Posterior vena cava (tissue), 2 donors: ENCODE measurements at places on chromosomes 7 and 10. TPM values are rescaled to one million over a fixed set of nuclear protein-coding genes. Genes with fewer than 3 reads are reported as not detected.

DNA sequence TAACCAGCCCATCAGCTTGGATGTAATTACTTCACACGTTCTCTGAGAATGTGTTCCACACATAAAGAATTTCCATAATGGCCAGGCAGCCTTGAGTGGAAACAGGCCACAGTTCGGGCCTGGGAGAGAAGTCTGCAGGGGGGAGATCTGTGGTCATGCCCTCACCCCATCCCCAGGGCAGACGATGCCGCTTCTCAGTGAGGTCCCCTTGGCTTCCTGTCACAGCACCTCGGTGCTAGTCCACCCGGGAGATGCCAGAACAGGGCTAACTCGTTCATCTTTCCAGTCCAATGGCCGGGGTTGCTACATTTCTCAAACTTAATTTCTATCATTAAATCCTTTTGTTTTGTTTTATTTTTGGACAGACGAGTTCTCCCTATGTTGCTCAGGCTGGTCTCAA lies 624.1 kb downstream of the PTPRN2 start:
- no peak for DNase-seq

DNA sequence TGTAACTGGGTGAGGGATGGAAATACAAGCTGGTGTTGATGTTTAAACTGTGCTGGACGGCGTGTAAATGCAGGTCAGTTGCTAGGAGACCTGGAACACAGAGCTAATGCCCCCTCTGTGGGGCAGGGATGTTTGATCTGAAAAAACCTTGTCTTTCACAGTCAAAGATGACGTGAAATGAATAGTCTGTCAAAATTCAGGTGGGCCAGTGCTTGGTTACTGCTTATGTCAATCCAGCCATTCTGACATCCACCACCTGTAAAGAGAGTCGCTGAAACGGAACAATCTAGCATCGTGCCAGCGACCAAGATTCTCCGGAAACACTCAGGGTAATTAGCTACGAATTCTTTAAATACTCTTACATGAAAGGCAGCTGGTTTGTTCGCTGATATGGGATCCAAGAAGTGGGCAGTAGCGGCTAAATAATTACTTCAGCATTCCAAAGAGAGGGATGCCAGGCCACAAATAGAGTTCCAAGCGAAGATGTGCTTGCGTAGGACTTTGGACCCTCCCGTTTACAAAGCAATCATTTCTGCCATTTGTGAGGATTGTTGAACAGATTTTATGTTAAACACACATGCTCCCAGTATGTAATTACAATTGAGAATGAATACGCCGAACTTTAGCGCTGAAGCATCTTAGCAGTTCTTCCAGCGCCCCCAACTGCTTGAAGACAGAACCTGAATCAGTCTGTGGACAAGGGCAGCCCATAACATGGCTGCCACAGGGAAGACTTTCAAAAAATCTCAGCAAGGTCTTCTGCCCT lies 7.3 kb upstream of the ASB4 start:
- DNase-seq = no peak

DNA sequence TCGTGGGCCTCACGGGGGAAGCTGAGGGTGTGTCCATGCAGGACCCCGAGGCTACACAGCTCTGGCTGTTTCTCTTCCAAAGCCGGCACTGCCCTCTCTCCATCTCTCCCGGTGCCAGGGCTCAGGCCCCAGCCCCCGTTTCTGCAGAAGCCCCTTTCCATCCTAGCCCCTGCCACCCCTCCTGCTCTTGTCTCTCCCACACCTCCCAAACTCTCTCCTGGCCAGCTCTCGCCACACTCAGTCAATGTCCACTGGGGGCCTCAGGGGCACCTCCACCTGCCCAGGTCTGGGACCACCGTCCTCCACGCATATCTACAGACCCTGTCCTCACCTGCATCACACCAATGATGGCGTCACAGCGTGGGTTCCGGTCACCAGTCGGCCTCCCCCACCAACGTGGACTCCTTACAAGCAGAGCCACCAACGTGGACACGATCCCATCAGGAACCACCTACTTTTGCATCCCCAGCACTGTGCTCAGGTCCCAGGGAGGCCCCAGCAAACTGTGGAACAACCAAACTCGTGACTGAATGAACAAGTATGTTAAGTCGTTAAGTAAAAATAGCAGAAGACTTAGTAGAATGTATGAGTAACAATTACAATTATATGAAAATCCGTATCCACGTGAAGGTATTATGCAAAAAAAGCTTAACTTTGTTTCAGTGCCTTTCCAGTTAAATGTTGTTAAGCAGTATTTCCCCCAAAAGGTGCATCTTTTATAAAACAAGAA lies 38.4 kb downstream of the DIP2C start:
- DNase-seq = peak; percentile 70

Gene ZP3
- total RNA-seq = 21.5 TPM

GRCh38 chr7:1812509-1813393 lies 142.7 kb downstream of the ELFN1 start:
- no peak for DNase-seq

DNA sequence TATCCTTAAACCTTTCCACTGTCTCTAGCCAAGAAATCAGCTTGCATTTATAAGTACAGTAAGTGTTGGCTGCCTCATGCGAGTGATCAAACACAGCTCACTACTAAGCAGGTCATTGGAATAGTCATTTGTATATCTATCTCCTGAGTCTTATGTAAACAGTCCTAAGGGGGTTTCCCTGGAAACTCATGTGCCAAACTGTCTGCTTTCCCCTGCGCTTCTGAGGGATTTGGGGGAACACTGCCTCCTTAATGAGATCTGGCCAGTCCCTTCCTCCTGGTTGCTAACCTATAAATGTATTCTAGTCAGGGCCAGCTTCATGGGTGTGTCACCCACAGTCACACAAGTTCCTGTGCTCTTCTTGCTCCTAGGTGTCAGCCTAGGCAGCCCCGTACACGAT lies 133.1 kb downstream of the CD36 start:
- DNase-seq = no peak

Gene STAG3
- total RNA-seq = 1.2 TPM

DNA sequence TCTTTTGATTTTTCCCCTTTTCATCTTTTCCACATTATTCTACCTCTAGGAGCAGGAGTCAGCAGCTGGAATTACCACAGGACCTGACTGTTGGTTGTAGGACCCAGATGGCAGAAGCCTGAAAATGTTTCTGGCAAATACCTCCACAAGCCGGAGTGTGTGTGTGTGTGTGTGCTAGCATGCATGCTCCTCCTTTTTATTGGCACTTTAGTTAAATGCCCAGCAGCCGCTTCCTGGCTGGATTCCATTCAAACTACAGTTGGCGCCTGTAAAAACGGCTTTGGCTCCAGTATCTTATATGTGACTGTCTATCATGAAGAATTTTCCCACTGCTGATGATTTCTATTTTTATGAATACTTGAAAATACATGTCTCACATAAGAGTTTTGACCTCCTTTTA lies 319.7 kb upstream of the SP4 start:
- DNase-seq = no peak

DNA sequence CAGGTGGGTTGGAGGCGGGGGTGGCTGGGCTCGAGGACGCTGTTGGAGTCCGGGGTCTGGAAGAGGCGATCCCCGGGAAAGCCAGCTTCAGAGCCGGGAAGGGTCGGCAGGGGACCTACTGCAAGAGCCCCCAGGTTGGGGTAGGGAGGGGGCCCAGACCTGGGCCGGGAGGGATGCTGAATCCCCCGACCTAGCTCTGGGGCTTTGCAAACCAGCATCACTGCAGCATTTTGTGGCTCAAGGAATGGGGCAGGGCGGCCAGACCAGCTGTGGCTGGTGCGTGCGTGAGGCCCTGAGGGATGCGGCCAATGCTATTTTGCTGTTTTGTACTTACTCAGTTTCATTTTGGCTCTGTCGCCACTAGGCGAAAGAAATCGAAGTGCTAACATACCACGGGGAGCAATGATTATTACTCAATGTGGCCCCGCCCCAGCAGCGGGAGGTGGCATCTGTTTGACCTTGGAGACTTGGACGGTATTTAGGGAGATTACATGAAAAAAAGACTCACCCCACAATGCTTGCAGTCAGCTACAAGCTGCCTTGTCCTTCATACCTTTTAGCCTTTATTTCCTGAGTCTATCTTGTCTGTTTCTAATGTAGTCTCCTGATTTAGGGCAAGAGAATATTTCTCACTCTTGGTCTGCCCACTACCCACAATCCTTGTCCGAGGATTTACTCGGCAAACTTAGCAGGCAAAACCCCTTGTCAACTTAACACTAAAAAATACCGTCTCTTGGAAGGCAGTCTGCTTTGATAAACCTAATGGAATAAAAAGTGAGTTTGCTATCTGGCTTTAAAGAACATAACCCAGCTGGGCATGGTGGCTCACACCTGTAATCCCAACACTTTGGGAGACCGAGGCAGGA lies 16.2 kb downstream of the HSPB1 start:
- peak; percentile 94 for DNase-seq

Gene AKR1C2
- 42.7 TPM for total RNA-seq

DNA sequence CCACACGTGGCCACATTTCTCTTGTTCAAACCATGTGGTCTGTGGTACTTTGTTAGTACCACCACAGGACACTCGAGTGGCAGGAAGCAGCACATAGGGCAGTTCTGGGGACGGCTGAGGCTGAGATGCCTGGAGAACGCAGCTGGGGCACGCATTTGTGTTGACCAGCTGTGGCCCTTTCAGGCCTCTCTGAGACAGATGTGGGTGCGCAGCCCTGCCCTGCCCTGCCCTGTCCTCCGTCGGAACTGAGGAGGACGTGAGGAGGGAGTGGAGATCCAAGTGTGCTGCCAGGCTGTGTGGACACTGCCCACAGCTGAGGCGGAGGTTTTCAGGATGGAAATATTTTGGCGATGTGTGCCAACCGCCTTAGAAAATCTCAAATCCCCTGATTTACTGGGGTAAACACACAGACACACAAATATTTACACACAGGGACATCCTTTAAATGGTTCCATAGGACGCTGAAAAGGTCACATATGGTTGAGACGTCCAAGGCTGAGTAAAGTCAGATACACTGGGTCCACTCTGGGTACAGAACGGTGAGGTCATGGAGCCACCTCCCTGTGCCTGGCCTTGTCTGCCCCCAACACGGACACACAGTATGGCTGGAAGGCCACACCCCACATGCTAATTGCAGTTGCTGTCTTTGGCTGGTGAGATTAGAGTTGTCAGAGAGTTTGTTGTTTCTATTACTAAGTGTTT lies 14.8 kb downstream of the BHLHA15 start:
- DNase-seq = no peak

Gene STK32C
- 9.7 TPM for total RNA-seq

- DNase-seq = no peak
Measured at GRCh38 chr7:75039709-75040108, 33.9 kb downstream of the RCC1L start.

DNA sequence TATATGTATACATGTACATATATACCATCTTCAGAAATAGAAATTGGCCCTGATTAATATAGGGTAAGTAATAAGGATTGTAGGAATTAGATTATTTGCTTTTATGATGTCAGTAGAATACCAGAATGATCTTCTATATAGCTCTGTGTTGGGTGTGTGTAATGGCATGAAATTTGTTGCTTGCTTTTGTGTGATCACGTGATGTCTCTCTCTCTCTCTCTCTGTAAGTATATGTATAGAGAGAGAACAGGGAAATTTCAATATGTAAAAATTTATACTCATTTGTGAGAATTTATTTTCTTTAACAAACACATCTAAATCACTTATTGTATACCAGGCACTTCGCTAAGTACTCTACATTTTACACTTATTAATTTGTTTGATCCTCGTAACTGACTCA lies 272.7 kb downstream of the BICC1 start:
- DNase-seq = no peak

DNA sequence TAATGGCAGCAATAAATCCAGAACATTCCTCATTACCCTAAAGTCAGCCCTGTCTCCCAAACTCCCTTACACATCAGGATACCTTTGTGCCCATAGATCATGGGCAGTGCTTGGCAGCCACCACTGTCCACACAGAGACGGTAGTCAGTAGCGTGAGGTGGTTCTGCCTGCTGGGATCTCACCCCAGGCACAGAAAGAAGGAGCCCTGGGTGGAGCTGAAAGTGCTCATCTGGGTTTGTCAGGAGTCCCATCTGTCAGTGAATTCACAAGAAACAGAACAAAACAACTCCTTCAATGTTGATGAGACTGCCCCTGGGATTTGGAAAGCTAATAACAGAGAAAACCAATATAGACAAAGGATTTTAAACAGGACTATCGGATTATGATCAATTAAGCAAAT lies 90.2 kb upstream of the PRSS58 start:
- DNase-seq = no peak

DNA sequence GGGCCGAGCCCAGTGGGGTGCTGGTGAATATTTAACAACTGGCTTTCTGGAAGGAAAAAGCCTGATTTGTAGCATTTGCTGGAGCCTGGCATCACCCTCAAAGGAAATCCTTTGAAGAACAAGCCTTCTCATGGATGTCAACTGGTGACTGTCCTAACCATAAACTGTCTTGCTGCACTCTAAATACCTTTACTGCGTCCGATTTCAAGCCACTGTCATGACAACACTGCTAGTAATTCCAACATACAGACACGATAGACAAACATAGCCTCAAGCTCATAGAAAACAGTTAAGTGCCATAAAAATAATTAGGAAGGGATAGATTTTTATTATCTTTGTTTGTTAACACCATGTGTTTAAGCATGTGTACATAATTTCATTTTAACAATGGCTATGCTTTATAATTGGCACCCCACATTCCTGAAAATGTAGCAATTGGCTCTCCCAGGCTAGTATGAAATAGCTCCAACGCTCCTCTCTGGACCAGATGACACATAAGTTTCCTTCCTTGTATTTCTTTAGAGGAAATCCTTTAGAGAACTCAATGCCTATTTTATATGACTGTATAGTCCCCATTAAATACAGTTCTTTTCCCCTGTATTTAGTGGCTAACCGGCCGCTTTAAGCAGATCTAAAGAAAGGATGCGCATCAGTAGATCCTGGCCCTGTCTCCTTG lies 273.4 kb downstream of the PRPF18 start:
- no peak for DNase-seq

Gene FOXK1
- total RNA-seq = 32.3 TPM

DNA sequence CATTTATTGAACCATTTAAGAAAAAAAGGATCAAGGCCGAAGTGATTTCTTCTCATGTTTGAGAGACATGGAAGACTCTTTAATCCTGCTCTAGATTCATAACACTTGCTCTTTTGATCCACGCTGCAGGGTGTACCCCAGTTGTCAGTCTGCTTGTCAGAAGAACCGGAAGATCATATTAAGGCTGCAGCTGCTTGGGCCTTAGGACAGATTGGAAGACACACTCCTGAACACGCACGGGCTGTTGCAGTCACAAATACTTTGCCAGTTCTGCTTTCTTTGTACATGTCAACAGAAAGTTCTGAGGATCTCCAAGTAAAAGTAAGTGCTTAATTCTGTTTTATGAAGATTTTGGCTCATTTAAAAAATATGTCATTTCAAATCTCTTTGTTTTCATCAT lies 46.3 kb downstream of the SPAG6 start:
- no peak for DNase-seq

Gene ZDHHC4
- 34.2 TPM for total RNA-seq

DNA sequence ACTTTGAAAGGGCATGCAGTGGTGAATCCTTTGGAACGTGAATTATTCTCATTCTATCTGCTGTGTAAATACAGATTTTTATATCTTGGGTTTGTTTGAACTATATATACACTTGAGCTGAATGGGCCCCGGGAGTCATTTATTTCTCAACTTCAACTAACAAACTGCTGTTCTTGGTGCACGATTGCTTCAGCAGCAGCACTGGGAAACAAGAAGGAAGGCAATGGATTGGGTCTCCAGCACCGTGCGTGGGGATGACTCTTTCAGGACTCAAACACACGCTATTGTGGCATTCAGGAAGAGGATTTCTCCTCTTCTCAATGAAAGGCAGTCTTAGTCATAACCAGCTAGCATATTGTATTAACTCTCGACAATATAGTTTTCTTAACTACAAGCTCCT lies 226.0 kb upstream of the NFE2L3 start:
- no peak for DNase-seq

Gene CADPS2
- total RNA-seq = 15.6 TPM

Gene SLC18A3
- not detected for total RNA-seq

GRCh38 chr10:126209451-126209850 lies 178.8 kb downstream of the ADAM12 start:
- no peak for DNase-seq
